NCI-H2107 (cell line): ENCODE measurements at places on chromosomes 7 and 10.

DNA sequence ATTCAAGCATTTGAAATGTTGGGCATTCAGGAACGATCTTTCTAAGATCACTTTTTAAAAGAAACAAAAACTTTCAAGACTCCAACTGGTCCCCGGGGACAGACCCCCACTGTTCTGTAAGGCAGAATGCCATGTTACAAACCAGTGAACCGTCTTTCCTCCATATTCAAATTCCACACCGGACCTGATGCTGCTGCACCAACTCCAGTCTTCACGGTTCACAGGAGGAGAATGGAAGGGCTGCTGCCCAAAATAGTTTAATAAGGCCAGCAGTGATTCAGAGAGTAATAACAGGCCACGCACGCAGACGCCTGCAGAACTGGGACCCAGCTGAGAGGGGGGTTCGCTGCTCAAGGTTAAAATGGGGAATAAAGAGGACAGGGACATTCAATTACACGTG is 47.2 kb downstream of the OSBPL3 start:
- no peak for DNase-seq

- no peak for DNase-seq
Observed at GRCh38 chr10:62710182-62710581, 94.3 kb upstream of the ADO start.

- no peak for DNase-seq
Observed at GRCh38 chr10:130933008-130933390, 378.5 kb downstream of the TCERG1L start.

GRCh38 chr10:132951926-132952325 is 9.6 kb upstream of the CFAP46 start:
- DNase-seq = no peak

- DNase-seq = peak; percentile 37
Observed at GRCh38 chr7:98878365-98879197, at the start of gene TRRAP. TRRAP (plus strand) TSS chr7:98878532; CDS start chr7:98881151, 2,619 bp downstream.

DNA sequence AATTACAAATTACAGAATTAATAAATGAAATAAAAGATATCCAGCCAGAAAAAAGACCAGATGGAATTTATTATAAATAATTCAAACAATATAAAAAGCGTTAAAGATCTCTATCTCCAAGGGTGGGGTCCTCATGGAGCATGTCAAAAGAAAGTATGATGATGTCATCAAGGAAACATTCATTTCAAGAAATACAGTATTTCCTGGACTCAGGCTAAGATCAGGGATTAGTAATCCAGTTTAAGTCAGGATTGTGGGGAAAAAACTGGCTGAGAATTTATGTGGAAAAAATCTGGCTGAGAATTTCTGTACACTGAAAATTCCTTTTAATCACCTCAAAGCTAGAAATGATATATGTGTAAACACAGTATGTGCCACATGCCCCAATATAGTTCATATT is 1075.3 kb downstream of the XPNPEP1 start:
- DNase-seq = no peak

DNA sequence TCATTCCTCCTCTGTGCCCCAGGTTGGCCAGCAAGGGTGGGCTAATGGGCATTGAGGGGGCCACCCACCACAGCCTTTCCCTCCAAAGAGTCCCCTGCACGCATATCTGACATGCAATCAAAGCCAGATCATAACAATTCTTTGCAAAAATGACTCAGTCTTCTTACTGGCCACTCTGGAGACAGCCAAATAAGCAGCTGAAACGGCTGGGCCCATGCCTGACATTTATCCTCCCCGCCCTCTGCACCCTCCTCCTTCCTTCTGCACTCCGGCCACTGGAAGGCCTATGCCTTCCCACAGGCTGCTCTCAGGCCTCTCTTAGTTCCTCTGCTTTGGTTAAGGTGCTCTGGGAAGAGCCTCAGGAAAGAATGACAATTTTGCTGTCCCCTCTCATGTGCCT is 29.2 kb upstream of the NPFFR1 start:
- DNase-seq = no peak
